ENCODE measurements at places on chromosomes 1 and 21.

DNA sequence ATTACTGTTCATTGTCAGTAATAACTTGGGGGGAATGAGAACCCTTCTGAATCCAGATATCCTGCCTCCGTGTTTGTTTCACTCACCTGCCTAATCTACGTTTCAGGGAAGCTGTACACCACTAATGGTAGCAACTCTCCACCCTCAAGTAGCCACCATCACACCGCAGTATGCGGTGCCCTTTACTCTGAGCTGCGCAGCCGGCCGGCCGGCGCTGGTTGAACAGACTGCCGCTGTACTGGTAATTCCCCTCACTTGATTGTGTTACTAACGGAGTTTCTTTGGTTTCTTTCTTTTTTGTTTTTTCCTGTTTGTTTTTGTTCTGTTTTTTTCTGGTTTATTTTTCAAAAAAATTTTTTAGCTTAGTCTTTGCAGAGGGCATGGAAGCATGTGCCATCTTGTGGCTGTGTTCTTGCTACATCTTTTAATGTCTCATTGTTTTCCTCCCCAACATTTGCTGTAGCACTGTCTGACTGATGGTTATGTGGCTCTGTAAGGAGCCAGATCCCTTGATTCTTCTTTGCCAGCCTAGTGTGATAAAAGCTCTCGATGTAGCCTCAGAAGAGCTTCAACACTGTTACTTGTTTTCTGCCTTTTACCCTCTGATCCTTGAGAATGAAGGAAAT is 15.9 kb upstream of the OLFML3 start:
- DNase-seq = no peak

DNA sequence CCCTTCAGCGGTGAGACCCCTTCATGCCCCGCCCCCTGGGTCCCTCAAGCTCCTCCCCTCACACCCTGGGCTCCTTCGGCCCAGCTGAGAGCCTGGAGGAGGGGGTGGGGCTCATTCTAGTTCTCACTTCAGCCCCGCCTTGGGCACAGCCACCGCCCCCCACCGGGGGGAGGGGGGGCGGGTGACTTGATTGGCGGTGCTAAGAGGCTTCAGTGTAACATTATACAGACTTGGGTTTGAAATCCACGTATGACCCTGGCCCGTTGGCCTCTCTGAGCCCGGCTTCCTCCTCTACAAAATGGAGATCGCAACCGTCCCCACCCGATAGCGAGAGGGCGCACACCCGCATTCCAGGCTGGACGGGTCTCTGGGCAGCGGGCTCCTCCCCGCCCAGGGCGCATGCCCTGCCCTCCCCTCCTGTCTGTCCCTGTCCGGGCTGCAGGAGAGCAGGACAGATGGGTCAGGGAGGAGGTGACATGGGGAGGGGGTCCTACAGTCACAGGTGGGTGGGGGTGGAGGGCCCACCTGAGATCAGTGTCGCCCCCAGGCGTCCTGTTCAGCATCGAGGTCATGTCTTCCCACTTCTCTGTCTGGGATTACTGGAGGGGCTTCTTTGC is 5.1 kb downstream of the CLCNKB start:
- DNase-seq = peak; percentile 62

DNA sequence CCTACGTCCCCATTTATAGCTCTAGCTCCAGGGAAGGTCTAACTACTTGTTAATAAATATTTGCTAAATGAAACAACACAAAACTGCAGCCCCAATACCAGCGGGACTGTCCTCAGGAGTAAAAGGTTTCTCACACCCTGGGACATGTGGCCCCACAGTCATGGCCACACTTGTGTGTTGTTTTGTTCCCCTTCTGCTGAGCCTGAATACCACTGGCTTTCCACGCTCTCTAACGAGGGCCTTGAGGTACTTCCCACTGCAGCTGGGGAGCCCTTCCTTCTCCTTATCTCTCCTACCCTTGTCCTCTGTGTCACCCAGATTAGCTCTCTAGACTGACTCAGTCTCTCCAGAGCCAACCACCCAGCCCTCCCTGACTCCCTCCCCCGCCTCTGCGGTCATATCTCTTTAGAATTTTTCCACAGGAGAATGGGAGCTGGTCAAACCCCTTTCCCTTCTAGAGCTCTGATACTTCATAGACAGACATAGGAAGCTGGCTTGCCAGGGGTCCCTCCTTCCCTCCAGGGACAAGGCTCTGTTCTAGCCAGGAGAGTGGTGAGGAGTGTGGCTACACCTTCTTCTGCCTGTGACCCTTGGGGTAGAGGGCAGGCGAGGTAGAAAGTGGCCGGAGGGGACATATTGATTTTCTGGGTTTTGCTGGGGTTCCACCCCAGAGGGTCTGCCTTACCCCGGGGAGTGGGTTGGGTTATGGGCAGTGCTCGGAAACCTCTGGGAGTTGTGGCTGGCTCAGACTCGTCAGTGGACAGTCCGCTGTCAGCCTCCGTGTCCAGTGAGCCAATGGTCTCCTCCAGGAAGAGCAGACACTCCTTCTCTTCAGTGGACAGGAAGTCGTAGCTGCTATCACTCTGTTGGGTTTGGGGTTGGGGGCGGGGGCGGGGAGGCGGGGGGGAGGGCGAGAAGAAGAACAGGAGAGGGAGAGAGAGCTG is 8.1 kb downstream of the C1orf116 start:
- DNase-seq = no peak

DNA sequence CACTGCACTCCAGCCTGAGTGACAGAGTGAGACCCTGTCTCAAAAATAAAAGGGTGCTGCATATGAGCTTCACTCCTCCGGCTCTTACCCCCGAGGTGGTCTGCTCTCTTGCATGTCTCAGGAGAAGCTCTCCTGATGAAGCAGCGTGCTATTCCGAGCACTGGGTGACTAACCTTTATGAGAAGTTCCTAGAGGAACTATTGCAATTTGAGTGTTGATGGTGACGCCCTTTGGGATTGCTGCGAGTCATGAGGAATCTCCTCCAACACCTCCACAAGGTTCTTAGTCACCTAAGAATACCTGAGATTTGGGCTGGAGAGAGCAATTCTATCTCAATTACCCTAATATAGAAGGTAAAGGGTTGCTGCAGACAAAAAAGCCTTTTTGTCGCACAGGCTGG is 40.8 kb upstream of the TINAGL1 start:
- no peak for DNase-seq

GRCh38 chr1:225896937-225897549 is 8.1 kb upstream of the LEFTY1 start:
- peak; percentile 59 for DNase-seq

- DNase-seq = no peak
These were observed 64.0 kb downstream of the PROX1 start for GRCh38 chr1:214051786-214052185.

DNA sequence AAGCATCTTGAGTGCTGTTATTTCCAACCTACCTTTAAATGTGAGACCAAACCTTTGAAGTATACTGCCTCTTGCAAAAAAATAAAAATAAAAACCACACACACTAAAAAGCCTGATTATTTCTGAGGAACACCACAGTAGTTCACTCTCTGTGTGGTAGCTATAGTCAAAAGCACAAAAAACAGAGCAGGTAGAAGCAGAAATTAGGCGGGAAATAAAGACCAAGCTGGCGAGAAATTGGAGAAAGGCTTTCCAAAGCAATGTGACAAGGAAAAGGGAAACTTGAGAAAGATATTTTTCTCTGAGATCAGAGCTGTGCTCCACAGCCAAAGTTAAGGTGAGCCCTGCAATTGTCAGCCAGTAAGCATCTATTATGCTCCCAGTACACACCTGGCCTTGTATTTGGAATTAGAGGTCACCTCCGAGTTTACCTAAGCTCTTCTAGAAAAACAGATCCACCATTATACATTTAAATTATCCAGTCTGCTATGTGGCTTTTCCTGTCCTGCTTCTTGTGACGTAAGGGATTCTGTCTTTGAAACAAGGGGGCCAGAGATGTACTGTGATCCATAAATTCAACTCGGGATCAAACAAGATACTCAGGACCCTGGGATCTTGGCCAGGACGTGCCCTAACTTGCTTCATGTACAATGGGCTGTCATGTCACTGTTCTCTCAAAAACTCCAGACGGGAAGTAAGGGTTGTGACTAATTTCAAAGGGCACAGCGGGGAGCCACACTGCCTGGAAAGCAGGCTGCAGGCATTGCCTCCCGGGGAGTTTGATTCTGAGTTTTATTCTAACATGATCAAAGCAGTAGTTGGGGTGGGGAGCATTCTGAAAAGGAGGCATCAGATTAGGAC is 39.8 kb upstream of the RAB4A start:
- no peak for DNase-seq

GRCh38 chr1:4825800-4826450 is 171.5 kb downstream of the AJAP1 start:
- no peak for DNase-seq

DNA sequence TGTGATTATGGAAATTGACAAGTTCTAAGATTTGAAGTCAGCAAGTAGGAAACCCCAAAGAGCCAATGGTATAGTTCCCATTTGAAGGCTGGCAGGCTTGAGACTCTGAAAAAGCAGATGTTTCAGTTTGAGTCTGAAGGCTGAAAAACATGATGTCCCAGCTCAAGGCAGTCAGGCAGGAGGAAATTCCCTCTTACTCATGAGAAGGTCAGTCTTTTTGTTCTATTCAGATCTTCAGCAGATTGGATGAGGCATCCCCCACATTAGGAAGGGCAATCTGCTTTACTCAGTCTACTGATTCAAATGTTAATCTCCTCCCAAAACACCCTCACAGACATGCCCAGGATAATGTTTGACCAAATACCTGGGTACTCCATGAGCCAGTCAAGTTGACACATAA is 372.5 kb upstream of the ST6GALNAC5 start:
- DNase-seq = no peak

GRCh38 chr1:245645406-245645805 is 490.6 kb downstream of the KIF26B start:
- no peak for DNase-seq

DNA sequence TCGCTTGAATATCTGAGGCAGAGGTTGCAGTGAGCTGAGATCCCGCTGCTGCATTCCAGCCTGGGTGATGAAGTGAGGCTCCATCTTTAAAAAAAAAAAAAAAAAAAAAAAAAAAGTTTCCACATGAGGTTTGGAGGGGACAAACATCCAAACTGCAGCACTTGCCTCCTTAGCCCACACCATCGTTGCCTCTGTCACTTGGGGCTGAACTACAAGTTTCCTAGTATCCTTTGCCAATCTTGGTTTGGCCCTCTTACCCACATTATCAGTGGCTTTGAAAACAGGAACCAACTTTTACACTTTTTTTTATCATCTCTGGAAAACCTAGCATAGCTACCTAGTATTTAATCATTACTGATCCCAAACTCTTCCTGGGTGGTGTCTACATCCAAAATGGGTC is 59.2 kb downstream of the CLSTN1 start:
- no peak for DNase-seq

- DNase-seq = no peak
These were observed 28.5 kb downstream of the SERINC2 start for GRCh38 chr1:31441558-31441957.

DNA sequence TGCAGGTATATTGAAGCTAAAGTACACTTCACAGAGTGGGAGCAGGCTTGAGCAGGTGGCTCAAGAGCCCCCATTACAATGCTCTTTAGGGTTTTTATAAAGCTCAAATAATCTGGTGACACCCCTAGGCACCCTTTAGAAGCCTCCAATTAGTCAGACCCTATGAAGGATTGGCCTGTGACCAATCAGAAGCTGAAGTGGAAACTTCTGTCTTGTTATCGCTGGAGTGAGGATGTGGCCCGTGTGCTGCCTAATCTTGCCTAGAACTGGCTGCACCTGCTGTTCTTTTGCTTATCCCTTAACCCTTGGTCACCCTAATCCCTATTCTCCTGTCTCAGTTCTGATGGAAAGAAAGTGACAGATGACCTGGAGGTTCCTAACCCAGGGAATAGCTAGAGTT is 70.8 kb upstream of the ABCG1 start:
- no peak for DNase-seq

- no peak for DNase-seq
These were observed 8.3 kb upstream of the SLC2A1 start for GRCh38 chr1:42966688-42967612.

GRCh38 chr1:91099746-91100621 is 78.1 kb upstream of the ZNF644 start:
- no peak for DNase-seq

- no peak for DNase-seq
These were observed 78.3 kb downstream of the UCHL5 start for GRCh38 chr1:192980856-192981255.

DNA sequence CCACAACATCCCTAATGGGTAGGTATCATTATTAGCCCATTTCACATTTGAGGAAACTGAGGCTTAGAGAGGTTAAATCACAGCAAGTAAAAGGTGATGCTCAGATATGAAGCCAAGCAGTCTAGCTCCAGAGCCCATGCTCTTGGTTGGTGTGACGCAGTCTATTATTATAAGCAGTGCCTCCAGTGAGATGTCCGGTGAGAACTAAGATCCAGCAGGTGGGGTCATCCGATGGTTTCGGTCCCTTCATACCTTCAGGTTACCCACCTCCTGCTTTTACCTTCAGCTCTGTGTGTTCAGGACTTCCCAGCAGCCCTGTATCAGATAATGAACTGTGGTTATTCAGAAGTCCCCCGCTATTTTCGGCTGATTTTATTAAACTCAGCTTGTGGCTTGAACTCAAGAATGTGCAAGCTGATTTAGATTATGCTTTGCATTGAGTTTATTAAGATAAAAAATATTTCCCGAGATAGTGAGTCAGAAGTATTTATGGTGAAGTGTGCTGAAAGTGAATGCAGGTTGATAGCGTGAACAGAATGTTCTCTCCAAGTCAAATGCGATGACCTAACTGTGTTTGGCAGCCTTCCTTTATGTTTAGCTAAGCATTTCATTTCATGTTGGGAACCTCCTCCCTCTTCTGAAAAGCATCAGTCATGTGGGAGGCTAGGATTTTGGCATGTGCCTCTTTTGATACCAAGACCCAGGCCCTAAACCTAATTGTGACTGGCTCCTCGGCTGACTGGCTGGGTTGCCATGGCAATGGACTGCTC is 160.9 kb upstream of the UBE2U start:
- DNase-seq = no peak

DNA sequence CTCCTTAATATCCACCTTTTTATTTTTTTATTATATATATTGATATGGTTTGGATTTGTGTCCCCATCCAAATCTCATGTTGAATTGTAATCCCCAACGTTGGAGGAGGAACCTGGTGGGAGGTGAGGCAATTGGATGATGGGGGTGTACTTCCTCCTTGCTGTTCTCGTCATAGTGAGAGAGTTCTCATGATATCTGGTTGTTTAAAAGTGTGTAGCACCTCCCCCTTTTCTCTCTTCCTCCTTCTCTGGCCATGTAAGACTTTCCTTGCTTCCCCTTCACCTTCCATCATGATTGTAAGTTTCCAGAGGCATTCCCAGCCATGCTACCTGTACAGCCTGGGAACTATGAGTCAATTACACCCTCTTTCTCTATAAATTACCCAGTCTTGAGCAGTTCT is 22.7 kb upstream of the CCSAP start:
- DNase-seq = no peak

- no peak for DNase-seq
These were observed 489.3 kb downstream of the RWDD3 start for GRCh38 chr1:95723346-95723745.

- DNase-seq = no peak
These were observed 2.9 kb downstream of the SELENON start for GRCh38 chr1:25802915-25803314.

- DNase-seq = no peak
These were observed 50.1 kb downstream of the ZNF281 start for GRCh38 chr1:200359610-200360163.

- no peak for DNase-seq
These were observed 104.9 kb downstream of the PTGS2 start for GRCh38 chr1:186575348-186575747.

GRCh38 chr1:66326867-66327266 is 207.1 kb upstream of the SGIP1 start:
- no peak for DNase-seq
